ENCODE measurements at places on chromosomes 1 and 21.

- DNase-seq: no peak
Observed at GRCh38 chr1:27106561-27107323, 48.2 kb downstream of the SLC9A1 start.

DNA sequence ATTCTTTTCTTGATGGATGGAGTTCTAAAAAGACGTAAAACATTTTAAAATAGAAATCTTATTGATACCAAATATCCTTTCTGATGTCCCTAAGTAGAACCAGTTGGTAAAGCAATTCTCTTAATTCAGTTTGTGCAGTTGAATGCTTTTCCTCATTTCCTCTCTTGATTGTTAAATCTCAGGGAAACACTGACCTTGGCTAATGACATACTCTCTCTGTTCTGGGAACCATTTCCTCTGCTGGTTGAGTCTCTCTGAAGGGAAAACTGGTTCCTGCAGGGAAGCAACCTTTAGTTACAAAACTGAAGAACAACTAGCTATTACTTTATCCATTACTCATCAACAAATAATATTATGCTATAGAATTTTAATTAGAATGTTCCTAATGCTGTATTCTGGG is 36.7 kb downstream of the HLX start:
- no peak for DNase-seq

GRCh38 chr1:214416858-214417257 is 134.5 kb downstream of the PTPN14 start:
- DNase-seq: no peak

DNA sequence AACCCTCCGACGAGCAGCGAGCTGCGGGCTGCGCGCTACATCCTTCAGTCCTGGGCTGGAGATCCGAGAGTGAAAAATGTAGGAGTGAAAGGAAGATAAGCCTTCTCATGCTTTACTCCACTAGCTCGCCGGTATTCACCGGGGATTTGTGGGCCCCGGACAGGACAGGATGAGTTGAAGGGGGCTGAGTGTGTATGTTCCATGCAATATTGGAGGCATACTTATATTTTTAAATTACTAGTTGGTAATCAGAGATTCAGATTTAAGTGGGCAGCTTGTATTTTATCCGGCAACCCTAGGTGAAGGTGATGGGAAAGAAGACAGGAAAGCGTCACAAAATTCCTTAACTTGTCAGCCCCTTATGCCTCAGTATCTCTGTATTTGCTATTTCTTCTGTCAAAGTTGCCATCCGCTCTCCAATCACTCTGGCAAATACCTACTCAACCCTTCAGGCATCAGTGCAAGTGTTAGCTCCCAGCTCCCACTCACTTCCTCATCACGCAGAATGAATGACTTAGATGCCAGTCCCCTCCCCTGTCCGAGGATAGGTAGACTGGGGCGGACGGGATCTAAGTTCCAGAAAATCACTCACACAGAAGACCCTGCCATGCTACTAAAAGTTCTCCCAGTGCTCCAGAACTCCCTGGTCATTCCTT is 503 bp upstream of the PIGM start:
- no peak for DNase-seq

GRCh38 chr1:101006553-101006952 is 19.0 kb downstream of the DPH5 start:
- no peak for DNase-seq

DNA sequence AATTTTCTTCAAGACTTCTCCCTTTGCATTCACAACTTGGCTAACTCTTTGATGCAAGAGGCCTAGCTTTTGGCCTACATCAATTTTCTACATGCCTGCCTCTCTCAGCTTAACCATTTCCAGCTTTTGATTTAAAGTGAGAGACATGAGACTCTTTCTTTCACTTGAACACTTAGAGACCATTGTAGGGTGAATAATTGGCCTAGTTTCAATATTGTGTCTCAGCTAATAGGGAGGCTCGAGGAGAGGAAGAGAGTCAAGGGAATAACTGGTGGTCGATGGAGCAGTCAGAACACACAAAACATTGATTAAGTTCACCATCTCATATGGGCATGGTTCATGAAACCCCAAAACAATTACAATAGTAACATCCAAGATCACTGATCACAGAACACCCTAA is 225.5 kb downstream of the TPR start:
- no peak for DNase-seq

DNA sequence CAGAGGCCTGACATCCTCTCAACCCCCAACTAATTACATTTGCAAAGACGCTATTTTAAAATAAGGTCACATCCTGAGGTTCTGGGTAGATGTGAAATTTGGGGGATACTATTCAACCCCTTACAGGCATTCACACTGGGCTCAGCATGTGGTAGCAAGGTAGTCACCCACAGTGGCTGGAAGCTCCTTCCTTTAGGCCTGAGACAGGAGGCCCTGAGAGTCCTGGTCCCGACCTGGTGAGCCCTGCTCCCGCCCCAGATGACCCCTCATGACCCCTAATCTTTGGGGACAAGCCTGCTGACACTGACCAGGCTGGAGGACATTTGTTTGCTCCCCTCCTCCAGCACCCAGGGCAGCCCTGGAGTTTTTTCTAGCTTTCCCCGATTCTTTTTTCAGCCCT is 225.9 kb downstream of the DYRK1A start:
- no peak for DNase-seq

DNA sequence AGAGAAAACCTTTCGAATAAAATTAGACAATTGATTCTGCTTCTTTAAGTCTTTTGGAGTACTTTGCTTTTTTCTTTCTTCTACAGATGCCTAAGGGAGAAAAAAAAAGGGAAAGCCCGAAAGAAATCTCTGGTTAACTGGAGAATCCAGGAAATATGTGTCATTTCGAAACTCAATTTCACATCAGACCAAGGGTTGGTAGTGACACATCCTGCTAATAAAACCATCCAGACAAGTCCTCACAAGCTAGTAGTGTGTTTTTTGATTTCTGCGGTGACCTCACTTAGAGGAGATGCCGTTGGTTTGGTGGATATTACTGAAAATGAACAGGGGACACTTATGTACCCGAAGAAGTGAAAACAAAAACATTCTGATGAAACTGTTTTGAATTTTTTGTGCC is 726.5 kb upstream of the ADAMTS5 start:
- DNase-seq: peak; percentile 12

DNA sequence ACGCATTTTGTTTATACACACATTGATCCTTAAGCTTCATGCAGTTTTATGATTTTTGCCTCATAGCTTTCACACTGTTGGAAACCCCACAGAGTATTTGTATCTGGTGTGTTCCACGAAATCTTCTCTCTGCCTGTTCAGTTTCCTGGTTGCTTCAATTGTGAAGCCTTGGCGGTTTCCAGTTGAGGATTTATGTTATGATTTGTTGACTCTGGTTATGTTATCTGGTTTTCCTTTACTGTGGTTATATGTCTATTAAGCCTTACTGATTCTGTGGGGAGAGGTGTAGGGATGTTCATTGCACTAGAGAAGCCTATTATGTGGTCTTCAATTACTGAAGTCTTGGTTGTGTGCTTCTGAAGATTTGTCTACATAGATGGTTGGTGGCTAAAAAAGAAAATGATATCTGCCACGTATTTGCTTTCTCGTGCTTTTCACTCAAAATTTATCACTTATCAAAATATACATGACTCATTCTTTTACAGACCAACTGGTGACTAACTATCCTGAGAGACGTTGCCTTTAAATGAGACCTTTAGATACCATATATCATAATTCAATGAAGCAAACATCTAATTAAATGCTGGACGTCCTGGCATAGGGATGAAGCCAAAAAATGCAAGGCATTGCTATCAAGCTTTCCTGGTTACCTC is 488.0 kb upstream of the B3GALT2 start:
- no peak for DNase-seq

DNA sequence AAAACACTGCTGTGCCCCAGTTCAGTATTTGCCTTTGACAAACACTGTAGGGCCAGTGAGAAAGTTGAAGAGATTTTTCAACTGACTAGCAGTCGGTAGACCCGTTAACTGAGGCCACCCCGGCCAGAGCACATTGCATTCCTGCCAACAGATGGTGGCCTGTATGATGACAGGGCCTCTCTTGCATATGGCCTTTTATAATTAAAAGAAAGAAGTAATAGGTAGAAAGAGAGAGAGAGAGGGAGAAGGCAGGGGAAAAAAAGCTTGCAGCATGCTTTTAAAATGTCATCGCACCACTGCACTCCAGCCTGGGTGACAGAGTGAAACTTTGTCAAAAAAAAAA is 4.7 kb upstream of the C1orf174 start:
- DNase-seq: no peak

GRCh38 chr1:203462878-203463277 is 12.7 kb upstream of the PRELP start:
- DNase-seq: peak; percentile 50

DNA sequence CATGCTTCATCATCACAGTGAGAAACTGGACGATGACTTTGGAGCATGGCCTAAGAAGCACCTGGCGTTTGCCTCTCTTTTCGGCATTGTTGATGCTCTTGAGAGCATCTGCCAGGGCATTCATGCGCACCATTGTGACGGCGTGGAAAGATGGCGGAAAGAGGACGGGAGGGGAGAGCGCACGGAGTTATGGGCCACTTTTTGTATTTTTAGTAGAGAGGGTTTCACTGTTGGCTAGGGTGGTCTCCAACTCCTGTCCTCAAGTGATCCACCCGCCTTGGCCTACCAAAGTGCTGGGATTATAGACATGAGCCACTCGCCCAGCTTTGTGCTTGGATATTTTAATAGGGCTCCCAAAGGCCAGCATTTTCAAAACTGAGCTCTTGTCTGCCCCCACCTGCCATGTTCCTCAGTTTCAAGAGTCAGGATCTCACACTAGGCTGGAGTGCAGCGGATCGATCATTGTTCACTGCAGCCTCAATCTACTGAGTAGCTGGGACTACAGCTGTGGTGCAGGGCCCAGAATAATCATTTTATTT is 5.3 kb downstream of the RPS8 start:
- DNase-seq: no peak

- no peak for DNase-seq
Observed at GRCh38 chr1:114216431-114217173, 62.9 kb upstream of the SYT6 start.

DNA sequence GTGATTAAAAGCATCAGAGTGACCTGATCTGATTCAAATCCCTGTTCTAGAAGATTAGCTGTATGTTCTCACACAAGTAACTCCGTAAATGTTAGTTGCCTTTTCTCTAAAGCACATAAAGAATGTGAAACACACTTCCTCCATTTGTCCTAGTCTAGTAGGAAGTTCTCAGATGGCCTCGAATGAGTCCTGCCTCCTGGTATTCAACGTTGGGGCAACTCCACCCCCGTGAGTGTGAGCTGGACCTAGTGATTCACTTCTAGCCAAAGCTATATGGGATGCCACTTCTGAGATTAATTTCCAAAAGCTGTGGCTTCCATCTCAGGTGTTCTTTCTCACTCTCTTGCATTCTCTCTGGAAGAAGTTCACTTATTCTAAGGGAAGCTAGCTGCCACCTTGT is 267.6 kb downstream of the GPATCH2 start:
- DNase-seq: no peak

- DNase-seq: no peak
Observed at GRCh38 chr1:55329091-55329490, 113.9 kb upstream of the USP24 start.

GRCh38 chr1:232511172-232511571 is 118.8 kb downstream of the SIPA1L2 start:
- no peak for DNase-seq

DNA sequence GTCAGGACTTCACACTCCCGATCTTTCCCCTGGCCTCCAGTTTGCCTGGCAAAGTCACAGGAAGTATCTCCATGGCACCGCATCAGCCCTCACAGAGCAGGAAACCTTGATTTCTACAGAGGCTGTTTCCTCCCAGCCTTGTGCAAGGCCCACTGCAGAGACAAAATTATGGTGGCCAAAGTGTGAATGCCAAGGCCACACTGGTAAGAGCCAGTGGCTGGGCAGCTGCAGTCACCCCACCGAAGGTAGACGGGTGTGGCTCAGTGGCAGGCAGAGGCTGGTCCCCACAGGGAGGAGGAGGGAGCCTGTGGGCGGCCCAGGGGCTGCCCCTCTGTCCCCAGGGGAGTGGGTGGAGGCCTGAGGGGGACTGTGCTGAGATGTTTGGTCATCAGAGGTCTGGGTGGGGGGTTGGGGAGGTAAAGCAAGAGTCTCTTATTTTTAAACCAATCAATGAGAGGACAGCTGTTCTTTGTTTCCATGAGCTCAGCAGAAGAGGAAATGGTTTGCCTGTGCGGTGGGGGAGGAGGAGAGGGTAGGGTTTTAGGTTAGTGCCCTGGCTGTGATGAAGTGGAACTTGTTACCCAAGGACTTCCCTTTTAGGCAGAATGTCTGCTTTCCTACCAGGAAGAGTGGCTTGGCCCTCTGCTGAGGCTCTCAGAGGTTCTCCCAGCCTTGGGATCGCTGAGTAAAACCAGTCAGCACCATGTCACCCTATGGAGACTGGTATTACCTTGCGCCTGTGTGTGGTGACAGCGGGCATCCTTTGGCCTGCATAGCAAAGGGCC is 18.0 kb upstream of the BTG2 start:
- no peak for DNase-seq

GRCh38 chr1:193094112-193094511 is 11.1 kb downstream of the GLRX2 start:
- DNase-seq: no peak

DNA sequence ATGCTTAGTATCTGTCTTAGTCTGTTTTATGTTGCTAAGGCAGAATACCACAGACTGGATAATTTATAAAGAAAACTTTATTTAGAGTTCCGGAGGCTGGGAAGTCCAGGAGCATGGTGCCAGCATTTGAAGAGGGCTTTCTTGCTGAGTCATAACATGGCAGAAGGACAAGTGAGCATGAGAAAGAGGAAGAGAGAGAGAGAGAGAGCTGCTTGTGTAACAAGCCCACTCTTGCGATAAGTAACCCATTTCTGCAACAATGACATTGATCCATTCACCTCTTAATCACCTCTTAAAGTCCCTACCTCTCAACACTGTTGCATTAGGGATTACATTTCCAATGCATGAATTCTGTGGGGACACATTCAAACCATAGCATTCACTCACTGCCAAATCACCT is 11.7 kb upstream of the MYOCOS start:
- DNase-seq: no peak

DNA sequence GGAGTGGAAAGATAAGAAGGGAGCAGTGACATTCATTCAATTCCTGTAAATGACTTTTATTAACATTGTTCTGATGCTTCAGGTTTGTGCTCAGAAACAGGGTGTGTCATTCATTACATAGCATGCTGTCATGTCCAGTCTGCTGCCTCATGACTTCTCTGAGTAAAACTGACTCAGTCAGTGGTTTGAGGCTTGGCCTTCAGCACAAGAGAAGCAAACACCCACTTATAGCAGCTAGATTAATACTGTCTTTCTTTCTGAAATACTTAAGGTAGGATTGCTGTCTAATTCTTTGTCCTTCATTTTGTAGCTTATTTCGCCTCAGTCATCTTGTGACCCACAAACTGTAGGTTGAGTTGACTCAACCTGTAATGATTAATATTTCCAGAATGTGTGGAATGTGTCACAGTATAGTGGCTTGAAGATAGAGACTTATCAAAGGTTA is 32.9 kb downstream of the RASAL2 start:
- peak; percentile 27 for DNase-seq

- DNase-seq: no peak
Observed at GRCh38 chr1:102967786-102968185, 140.5 kb downstream of the COL11A1 start.

- DNase-seq: no peak
Observed at GRCh38 chr1:11802616-11802972, 3.2 kb downstream of the MTHFR start.
